AG10803 (cell line): ENCODE measurements at places on chromosomes 11 and 22.

- no peak for DNase-seq
Measured at GRCh38 chr22:37245740-37246139, 1.7 kb upstream of the RAC2 start.

DNA sequence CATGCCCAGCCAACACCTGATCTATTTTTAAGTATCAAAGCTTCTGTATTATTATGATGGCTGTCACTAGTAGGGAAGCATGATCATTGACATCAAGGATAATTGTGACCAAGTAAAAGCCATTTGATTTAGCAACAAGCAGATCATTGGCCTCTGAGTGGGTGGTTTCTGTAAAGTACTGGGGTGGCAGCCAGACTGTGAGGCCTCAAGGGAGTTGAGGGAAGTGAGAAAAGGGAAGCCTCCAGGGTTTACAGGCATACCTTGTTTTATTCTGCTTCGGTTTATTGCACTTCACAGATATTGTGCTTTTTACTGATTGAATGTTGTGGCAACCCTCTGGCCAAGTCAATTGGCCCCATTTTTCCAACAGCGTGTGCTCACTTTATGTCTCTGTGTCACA lies 60.1 kb downstream of the PRR5L start:
- DNase-seq = peak; percentile 58

- peak; percentile 97 for DNase-seq
Measured at GRCh38 chr11:122229078-122229477, 113.1 kb upstream of the BLID start.

DNA sequence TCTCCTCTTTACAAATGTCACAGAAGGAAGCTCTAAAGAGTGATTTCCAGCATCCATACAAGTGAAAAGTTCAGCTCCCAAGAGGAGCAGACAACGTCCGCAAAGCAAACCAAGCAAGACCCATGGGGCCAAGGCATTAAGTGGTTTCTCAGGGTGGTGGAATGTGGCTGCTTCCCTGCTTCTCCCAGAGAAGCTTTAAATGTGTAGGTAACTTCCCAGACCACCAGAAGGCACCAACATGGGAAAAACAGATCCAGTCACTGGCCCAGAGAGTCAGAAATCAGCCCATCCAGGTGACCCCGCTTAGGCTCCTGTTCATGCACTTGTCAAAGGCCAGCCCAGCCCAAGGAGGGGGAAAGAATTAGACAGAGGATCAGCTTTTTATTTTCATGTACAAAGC lies 13.3 kb upstream of the PHF21A start:
- no peak for DNase-seq
